ENCODE measurements at places on chromosomes 13 and 19.
A peak's percentile ranks its signal among the peaks of the same experiment; 100 is the strongest.

- DNase-seq: no peak
- H3K4me3 ChIP-seq: peak overlapping the region; percentile 65
- peaks cover 62% of the 10 kb centered on the region for H3K27me3 ChIP-seq
- no peaks in the 10 kb centered on the region for H3K36me3 ChIP-seq
- H3K4me1 ChIP-seq: no peaks in the 10 kb centered on the region
- no peak overlapping the region for H3K27ac ChIP-seq
Measured at GRCh38 chr13:21673539-21673788, 2.6 kb downstream of the FGF9 start.

- H3K27ac ChIP-seq: no peak overlapping the region
- no peaks in the 10 kb centered on the region for H3K4me1 ChIP-seq
- no peaks in the 10 kb centered on the region for H3K36me3 ChIP-seq
- DNase-seq: no peak
- no peaks in the 10 kb centered on the region for H3K27me3 ChIP-seq
Measured at GRCh38 chr13:89930861-89931260, 1416.6 kb upstream of the MIR17HG start.

DNA sequence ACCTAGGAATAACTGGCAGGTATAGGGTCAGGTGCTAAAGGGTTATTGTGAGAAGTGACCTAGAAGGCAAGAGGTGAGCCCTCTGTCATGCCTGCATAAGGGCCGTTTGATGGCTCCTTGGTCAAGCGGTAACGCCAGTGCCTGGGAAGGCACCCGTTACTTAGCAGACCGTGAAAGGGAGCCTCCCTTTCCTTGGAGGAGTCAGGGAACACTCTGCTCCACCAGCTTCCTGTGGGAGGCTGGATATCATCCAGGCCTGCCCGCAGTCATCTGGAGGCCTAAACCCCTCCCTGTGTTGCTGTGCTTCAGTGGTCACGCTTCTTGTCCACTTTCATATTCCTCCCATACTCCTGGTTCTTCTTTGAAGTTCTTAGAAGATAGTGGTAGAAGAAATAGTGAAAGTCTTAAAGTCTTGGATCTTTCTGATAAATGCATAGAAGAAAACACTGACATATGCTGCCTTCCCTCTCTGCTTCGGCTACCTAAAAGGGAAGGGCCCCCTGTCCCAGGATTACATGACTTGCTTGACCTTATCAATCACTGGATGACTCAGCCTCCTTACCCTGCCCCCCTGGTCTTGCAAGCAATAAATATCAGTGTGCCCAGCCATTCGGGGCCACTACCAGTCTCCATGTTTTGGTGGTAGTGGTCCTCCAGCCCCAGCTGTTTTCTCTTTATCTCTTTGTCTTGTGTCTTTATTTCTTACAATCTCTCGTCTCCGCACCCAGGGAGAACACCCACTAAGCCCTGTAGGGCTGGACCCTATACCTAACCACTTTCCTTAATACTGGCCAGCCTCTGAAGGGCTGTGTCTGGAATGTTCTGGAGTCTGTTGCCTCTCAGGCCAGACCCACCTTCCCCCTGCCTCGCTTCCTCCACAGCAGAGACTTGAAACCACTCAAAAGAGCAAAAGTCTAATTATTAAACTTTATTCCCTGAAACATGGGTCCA, 16.1 kb upstream of the ABCC4 start:
- no peaks in the 10 kb centered on the region for H3K36me3 ChIP-seq
- H3K27me3 ChIP-seq: no peaks in the 10 kb centered on the region
- no peak overlapping the region for H3K4me3 ChIP-seq
- H3K27ac ChIP-seq: no peak overlapping the region

- H3K36me3 ChIP-seq: peaks cover 2% of the 10 kb centered on the region
- H3K27ac ChIP-seq: peak overlapping the region; percentile 89
- peak overlapping the region; percentile 94 for H3K4me3 ChIP-seq
- no peaks in the 10 kb centered on the region for H3K27me3 ChIP-seq
- no peaks in the 10 kb centered on the region for H3K4me1 ChIP-seq
Measured at GRCh38 chr19:36573895-36574720, 1.0 kb upstream of the ZNF529 start.

- H3K36me3 ChIP-seq: no peaks in the 10 kb centered on the region
- peak overlapping the region; percentile 36 for H3K27ac ChIP-seq
- peaks cover 4% of the 10 kb centered on the region for H3K4me1 ChIP-seq
- no peaks in the 10 kb centered on the region for H3K27me3 ChIP-seq
Measured at GRCh38 chr19:13104848-13105711, 2.4 kb upstream of the LYL1 start.

- no peaks in the 10 kb centered on the region for H3K27me3 ChIP-seq
- H3K27ac ChIP-seq: no peak overlapping the region
- H3K4me3 ChIP-seq: no peak overlapping the region
- H3K36me3 ChIP-seq: no peaks in the 10 kb centered on the region
- no peaks in the 10 kb centered on the region for H3K4me1 ChIP-seq
- DNase-seq: no peak
Measured at GRCh38 chr19:49744946-49745381, 18.1 kb downstream of the TSKS start.

DNA sequence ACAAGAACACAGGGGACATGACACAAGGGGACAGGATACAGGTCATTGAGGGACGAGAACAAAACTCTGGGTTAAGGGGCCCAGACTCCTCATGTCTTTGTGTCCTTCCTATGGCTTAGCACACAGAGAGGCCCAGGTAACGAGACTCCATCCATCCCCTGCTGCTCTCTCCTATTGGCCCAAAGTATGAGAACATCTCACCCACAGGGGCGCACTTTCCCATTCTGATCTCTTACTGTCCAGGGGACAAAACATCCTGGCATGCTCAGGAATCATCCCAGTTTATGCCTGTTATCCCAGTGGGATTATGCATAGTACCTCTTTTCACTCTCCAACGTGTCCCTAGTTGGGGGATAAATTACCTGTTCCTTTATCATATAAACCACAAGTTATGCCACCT, 19.2 kb downstream of the C13orf42 start:
- H3K4me1 ChIP-seq: no peaks in the 10 kb centered on the region
- H3K36me3 ChIP-seq: no peaks in the 10 kb centered on the region
- H3K27ac ChIP-seq: no peak overlapping the region
- no peaks in the 10 kb centered on the region for H3K27me3 ChIP-seq
- no peak overlapping the region for H3K4me3 ChIP-seq
- DNase-seq: no peak

Data from breast epithelium (tissue), 4 donors.